ENCODE measurements at places on chromosomes 5 and 9.

DNA sequence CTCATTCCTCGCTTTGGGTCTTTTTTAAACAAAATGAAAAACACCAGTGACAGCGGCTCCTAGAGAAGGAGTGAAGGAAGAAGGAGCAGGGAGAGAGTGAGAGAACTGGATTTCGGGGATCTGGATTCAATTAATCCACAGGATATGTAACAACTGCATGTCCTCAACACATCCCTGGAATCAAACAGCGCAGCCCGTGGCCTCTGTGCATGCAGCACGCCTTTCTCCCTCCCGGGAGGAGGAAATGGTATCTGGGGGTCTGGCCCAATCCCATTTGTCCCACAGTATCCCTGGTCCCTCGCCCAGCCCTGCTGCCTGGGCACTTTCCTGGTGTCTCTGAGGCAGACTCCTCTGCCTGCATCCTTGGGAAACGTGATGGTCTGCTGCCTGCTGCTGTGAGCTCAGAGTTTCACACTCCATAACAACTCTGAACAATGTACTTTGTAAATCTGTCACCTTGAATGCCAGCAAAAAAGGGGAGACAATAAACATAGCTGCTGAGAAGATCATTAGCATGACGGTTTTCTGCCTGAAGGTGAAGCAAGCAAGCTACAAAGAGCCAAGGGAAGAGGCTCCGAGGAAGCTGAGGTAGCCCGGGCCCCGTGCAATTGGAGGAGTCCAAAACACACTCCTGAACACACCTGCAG is 56.1 kb downstream of the PTCH1 start:
- DNase-seq: no peak

- DNase-seq: no peak
Measured at GRCh38 chr5:176775409-176775808, 35.0 kb upstream of the UNC5A start.

GRCh38 chr5:77844373-77844622 is 68.2 kb upstream of the TBCA start:
- no peak for DNase-seq

DNA sequence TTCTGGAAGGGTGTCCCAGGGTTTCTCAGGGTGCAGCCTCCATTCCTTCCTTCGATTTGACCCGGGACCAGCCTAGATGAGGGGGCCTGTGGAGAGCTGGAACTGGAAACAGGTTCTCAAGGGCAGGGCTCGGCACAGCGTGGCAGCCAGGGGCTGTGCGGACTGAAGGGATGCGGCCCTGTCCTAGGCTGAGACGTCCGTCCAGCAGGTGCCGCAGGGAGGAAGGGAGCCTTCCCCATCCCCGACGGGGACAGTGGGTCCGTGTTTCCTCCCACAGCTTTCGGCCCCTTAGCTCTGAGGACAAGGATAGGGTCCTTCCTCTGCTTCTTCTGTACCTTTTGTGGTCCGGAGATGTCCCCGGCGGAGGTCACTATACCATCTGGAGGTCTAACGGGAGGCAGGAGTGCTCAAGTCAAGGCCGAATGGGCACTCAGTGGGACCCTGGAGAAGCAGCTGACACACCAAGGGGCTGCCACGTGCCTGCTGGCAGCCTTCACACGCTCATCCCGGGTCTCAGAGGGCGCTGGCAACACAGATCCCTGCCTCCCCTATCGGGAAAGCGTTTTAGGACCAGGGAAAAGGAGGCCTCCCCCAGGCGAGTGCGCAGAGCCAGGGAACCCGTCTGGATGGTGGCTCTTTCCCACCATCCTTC is 49.9 kb downstream of the USP20 start:
- peak; percentile 37 for DNase-seq

GRCh38 chr5:135449644-135450043 is 2.5 kb upstream of the DCANP1 start:
- no peak for DNase-seq

DNA sequence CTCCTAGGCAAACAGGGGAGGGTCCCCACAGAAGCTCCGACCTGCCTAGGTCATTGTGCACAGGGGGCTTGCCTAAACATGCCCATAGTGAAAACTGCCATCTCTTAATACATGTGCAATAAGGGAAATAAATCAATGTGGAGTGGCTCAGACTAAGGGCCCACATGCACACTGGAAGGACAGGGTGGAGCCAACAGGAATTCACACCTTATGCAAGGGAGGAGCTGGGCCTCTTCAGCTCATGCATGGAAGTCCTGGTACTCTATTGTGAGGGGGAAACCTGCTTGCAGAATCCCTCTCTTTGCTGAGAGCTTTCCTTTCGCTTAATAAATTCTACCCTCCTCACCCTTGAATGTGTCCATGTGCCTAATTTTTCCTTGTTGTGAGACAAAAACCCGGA is 815.8 kb downstream of the EFNA5 start:
- no peak for DNase-seq

GRCh38 chr9:129495620-129496472 is 125.1 kb downstream of the C9orf50 start:
- peak; percentile 88 for DNase-seq

GRCh38 chr5:171492781-171493180 is 73.3 kb downstream of the FGF18 start:
- DNase-seq: no peak

DNA sequence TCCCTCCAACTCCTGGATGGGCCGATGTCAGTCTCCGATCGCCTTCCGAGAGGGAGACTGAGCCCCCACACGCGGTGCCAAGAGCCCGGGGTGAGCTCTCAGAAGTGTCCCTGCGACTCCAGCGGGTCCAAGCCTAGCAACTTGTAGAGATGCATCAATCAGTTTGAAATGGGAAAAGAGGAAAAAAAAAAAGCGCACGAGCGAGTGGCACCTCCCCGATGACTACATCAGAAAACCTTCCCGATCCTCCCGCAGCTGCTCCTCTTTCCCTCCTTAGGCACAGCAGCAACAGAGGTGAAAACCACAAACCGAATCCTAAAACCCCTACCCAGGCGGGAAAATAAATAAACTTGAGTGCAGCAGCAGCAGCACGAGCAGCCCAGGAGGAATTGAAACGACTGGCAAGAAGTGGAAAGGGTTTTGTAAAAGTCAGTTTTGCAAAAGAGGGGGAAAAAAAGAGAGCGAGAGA is 1.0 kb upstream of the EFNA5 start:
- peak; percentile 72 for DNase-seq

- DNase-seq: no peak
Measured at GRCh38 chr9:123053046-123053445, 19.6 kb downstream of the GPR21 start.

DNA sequence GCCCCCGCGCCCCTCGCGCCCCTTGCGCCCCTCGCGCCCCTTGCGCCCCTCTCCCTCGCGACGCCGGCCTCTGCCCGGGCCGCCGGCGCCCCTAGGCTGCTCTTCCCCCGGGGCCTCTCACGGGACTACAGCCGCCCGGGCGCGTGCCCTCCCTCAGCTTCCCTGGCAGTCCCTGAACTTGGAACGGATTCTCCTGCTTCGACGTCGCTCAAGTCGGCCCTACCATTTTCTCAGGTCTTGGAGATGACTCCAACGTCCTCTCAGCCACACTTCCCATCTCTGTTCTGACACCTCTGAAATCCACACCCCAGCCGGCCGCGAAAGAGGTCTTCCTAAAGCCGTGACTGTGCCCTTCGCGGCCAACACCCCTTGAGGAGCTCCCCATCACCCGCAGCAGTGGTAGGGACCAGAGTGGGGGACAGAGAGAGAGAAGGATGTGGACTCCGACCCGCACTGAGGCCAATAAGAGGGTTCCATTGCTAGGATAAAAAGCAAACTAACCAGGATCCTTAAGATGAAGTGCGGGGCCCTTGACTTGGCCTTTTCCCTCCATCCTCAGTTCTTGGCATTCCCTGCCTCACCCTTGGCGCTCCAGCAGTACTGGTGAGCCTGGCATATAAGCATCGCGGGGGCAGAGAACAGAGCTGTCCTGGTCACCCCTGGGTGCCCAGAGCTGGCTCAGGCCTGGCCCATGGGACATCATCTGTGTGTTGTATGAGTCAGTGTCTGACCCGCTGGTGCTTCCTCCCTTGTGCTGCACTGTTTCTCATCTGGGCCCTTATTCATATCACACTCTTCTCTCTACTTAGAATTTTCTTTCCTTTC is 38.6 kb upstream of the GARNL3 start:
- peak; percentile 38 for DNase-seq

GRCh38 chr5:25891691-25892090 is 1146.7 kb downstream of the CDH9 start:
- DNase-seq: no peak

GRCh38 chr9:38700695-38701094 is 19.2 kb downstream of the FAM240B start:
- no peak for DNase-seq

- no peak for DNase-seq
Measured at GRCh38 chr9:22045423-22045822, 36.3 kb upstream of the CDKN2B start.

DNA sequence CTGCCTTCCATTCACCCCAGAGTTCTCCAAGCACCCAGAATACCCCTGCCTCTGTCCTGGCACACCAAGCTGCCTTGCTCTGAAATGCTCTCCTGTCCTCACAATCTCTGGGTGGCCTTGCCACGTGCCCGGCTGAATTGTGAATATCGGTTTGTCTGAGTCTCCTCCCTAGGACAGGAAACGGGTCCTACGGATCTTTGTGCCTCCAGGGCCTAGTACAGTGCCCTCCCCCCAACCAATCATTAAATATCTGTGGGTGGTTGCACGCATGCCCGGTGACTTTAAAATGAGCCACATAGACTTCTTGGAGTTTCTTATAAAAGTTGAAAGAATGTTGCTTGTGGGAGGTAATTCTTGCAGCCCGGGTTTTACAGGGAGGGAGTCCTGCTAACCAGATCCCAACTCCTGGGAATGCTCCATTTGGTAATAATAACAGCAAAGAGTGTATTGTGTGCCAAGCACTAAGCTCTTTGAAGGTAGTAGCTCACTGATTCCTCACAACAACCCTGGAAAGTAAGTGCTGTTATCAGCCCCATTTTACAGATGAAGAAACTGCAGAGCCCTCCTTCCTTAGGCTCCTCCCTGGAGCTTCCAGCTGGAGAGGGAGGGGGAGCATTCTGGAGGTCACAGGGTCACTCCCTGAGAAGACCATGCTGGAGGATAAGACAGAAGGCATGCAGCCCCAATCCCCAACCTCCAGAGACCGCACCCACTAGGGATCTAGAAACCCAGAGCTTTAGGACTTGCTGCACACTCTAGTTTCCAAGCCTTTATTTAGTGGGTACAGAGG is 23.4 kb downstream of the URM1 start:
- DNase-seq: no peak

- DNase-seq: no peak
Measured at GRCh38 chr5:86878250-86878649, 260.5 kb downstream of the COX7C start.

GRCh38 chr5:33696411-33696810 is 195.4 kb downstream of the ADAMTS12 start:
- no peak for DNase-seq

DNA sequence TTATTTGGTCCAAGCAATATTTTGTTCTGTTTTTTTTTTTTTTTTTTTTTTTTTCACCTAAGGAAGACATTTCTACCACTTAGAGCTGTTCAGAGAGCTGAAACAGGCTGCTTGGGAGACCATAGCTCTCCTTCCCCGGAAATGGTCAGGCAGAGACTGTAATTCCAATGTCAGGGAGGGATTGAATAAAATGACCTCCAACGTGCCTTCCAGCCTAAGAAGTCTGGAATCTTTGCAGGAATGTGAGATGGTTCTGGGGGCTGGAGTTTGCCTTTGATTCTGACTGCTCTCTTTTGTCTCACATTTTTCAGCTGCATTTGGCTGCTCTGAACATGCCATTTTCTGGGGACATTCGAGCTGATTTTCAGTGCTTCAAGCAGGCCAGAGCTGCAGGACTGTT is 38.3 kb upstream of the TGFBR1 start:
- no peak for DNase-seq

DNA sequence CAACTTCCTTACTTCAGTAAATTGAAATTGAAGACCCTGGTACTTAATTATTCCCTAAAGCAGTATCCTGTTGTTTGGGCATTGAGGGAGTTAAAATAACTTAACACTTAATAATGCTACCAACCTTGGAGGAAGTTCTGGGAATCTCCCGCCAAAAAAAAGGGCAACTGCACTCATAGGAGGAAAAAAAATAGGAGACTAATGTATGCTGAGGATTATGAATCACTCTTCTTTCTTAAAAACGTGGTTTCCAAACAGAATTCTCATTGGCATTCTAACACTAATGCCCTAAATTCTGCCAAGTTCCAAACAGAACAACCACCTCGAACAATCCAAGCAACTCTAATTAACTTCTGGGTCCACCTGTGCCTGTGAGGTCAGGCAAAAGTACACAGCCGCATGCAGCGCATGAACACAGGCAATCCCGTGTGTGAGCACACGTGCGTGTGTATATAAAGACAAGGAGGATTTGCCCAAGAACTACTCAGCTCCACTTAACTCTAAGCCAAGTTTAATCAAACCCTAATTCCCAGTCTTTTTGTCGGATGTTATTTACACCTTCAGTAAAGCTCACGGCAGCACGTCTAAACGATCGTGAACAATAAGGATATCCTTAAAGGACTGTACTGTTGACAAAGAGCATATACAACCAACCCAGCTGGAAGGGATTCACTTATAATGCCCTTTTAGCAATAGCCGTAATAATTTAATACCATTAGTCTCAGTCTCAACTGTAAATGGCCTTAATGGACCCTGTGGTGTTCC is 78.4 kb downstream of the EBF1 start:
- peak; percentile 35 for DNase-seq

DNA sequence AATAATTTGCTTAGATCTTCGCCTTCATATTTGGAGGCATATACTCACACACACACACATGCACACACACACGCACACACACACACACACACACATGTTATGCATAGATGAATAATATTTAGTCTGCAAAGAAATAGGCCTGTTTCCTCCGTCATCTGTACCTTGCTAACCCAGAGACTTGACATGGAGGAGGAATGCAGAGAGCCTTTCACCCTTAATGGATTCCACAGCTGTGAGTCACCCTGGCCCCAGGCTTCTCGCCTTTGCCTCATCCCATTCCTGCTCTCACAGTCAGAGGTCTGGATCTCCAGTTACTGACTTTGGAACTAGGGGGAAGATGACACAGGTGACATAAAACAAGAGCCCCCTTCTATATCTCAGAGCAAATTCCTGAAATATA is 29.7 kb downstream of the ZNF462 start:
- no peak for DNase-seq

DNA sequence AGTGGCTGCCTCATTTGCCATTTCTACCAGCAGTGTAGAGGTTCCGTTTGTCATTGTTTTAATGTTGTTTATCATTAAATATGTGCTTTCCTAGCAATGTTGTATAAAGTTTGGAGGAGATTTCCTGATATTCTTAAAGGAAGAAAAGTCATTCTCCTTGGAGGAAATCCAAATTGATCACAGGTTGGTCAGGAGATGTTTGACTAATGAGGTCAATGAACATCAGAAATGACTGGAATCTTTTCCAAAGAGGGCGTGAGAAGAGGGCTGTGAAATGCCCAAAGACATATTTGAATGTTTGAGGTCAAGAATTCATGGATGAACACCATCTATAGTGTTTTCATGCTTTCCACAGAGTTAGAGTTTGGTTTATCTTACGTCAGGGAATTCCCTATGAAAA is 471.3 kb downstream of the MAT2B start:
- DNase-seq: no peak

GRCh38 chr5:1161108-1161832 is 40.1 kb upstream of the SLC6A19 start:
- no peak for DNase-seq
